ENCODE measurements at places on chromosomes 7 and 10.

GRCh38 chr7:22173685-22174573, 183.0 kb downstream of the RAPGEF5 start:
- no peak for DNase-seq

DNA sequence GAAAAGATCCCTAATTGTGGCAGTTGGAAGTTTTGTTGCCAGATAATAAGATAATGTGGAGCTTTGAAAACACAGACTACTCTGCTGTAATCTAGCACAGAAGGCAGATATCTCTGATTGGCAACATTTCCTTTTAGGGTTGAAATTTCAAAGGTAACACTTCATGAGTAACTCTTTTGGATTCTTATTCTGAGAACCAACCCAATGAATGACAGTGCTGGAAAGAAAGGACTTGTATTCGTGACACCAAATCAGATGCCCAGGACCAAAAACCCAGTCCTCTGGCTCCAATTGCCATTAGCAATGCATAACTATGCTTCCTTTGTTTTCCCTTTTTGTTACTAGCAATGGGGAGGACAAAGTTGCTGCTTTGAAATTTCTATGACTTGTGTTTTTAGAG, 41.0 kb upstream of the ELMO1 start:
- DNase-seq, result no peak

DNA sequence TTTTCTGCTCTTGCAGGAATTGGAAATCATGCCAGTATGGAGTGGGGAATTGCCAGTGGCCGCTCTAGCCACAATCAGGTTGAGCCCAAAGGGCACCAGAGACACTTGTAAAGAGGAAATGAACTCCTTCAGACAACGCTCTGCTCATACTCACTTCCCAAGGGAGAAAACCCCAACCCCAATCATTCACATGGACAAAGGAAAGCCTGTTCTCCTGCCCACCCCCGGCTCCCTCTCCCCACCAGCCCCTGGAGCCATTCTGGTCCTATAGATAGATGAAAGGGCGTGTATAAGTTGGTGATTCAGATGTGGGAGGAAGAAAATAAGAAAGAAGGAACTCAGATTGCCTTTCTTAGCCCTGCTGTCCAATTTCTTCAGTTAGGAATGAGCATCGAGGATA, 57.4 kb downstream of the GFRA1 start:
- no peak for DNase-seq

DNA sequence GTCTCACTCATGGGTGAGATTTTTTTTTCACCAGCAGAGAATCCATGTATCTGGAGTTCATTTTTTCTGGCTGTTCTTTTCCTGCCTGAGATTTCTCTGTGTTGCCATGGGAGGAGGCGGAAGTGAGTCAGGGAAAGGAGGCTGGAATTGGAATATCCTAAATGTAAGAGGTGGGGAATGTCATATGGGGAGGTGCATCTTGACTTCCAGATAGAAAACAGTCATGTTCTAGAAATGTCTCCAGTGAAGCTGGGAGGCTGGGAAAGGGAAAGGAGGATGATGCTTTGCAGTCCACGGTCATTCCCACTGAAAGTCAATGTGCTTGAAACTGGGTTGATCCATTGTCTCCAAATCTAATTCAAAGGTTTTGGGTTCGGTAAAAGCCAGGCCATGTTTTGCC, 39.7 kb upstream of the HPS1 start:
- no peak for DNase-seq

DNA sequence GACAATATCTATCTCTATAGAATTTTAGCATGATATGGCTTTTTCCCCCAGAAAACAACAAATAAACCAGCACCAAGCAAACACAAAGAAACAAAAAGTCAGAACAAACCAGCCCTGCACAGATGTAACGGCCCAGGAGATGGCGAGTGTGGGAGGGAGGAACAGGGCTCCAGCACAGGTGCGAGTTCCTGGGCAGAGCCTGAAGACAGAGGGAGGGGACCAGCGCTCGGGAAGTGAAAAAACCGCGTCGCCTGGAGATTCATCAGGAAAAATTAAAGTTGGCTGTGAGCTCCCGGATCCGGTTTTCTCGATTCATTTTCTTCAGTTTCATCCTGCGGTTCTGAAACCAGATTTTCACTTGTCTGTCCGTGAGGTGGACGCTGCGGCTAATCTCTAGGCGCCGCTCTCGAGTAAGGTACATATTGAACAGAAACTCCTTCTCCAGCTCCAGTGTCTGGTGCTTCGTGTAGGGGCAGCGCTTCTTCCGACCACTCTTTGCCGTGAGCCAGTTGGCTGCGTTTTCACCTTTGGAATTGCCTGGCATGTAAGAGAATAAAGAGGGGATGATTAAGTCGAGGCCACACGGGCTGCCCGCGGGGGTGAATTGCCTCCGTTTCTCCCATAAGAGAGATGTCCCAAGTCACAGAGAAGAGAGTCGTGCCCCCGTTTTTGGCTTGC, 2.3 kb downstream of the HOXA10 start:
- no peak for DNase-seq

GRCh38 chr10:78502210-78502936, 468.7 kb downstream of the RPS24 start:
- no peak for DNase-seq

- no peak for DNase-seq
Observed at GRCh38 chr7:27154369-27154768, 2.0 kb upstream of the HOXA3 start.

DNA sequence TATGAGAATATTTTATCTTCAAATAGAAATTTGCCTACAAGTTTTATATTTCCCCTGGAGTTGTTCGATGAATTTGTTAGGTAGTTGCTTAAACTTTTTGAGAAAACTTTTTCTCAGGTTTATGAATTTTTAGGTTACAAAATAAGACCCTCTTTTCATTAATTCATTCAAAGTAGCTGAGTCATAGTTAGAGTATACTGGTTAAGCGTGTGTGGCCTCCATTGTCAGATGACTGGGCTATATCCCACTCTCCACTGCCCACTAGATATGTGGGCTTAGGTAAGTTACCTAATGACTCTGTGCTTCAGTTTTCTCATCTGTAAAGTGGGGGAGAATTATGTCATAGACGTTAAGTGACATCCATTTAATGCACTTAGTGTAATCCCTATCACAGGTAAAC, 1.0 kb downstream of the ASB15 start:
- DNase-seq, result no peak

DNA sequence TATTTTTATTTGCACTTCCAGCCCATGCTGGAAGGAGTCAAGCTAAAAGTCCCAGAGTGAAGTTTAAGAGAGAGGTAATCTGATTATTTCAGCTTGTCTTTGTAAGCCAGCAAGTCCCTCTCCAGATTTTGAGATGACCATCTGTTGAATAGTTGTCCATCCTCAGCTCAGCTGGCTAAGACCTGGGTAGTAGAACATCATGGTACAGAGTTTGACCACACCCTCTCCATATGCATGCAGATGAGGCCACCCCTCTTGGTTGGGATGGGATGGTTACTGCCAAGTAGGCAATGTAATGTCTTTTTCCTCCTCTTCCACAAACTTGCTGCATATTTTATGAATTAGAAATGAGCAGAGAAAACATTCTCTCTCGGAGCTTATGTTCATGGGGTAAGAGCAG, 639.8 kb downstream of the SORCS3 start:
- no peak for DNase-seq

DNA sequence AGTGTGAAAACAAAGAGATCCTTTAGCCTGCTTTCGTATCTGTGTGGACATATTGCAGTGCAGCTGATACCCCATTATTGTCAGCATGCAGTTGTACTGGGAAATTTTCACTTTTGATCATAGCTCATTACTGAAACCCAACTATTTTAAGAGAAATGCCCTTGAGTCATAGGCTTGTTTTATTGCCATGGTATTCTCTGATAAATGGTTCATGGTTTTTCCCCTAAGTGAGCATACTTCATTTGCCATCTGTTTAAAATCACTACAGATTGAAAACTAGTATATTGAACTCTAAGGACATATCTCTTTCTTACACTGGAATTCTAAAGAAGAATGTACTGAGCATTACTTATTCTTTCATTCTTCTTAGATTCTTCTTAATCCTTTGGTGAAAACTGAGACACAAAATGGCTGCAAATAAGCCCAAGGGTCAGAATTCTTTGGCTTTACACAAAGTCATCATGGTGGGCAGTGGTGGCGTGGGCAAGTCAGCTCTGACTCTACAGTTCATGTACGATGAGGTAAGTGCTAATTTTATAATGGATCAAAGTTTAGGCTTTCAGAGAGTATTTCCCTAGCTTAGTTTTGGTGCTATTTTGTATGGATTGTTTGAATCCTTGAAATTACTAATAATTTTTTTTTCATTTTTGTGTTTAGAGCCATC, 63.0 kb downstream of the RALA start:
- no peak for DNase-seq

GRCh38 chr10:110859206-110859972, 12.3 kb upstream of the PDCD4 start:
- no peak for DNase-seq

DNA sequence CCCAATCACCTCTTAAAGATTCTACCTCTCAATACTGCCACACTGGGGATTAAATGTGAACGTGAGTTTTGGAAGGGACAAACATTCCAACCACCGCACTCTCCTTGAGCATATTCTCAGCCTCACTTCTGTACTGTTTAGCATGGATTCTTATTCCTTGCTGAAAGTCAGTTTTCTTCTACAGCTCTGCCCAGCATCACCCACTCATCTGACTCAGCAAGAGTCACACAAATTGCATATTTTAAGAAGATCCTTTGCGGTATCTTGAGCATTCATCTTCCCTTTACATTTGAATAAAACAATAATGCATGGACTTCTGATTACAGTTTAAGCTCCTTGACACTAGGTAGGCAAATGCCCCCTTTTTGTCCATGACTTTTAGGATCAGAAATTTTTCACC, 251.6 kb upstream of the MKLN1 start:
- DNase-seq, result no peak

GRCh38 chr7:123440101-123440548, 94.3 kb downstream of the IQUB start:
- DNase-seq, result no peak

- DNase-seq, result no peak
Observed at GRCh38 chr7:70239918-70240317, 641.6 kb downstream of the AUTS2 start.

- DNase-seq, result no peak
Observed at GRCh38 chr7:32221736-32222135, 151.5 kb upstream of the PDE1C start.

GRCh38 chr10:88670497-88670896, 6.3 kb downstream of the LIPF start:
- DNase-seq, result no peak

DNA sequence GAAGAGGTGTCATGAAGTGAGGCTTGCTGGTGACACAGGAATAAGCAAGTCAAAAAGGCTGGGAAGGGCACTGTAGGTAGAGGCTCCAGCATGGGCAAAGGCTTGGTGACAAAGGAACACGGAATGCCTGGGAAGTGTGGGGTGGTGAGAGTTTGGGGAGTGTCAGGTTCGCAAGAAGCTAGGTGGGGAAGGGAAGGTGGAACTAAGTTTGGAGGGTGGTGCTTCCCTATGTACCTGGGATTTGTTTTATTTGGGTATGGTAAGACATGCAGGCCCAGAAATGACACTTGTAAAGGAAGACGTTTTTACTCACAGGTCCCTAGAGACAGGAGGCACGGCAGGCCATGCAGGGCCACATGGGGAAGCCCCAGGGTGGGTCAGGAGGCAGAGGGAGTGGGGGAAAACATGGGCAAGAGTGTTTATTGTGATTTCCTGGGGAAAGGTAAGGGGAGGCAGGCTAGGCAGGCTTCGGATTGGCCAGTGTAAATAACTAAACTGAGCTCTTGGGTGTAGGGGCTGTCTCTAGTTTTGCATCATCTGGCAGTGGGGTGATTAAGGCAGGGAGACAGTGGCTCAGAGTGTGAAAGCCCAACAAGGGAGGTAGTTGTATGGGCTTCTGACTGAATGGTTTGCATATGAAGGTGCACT, 52.1 kb downstream of the SH2D4B start:
- DNase-seq, result no peak

DNA sequence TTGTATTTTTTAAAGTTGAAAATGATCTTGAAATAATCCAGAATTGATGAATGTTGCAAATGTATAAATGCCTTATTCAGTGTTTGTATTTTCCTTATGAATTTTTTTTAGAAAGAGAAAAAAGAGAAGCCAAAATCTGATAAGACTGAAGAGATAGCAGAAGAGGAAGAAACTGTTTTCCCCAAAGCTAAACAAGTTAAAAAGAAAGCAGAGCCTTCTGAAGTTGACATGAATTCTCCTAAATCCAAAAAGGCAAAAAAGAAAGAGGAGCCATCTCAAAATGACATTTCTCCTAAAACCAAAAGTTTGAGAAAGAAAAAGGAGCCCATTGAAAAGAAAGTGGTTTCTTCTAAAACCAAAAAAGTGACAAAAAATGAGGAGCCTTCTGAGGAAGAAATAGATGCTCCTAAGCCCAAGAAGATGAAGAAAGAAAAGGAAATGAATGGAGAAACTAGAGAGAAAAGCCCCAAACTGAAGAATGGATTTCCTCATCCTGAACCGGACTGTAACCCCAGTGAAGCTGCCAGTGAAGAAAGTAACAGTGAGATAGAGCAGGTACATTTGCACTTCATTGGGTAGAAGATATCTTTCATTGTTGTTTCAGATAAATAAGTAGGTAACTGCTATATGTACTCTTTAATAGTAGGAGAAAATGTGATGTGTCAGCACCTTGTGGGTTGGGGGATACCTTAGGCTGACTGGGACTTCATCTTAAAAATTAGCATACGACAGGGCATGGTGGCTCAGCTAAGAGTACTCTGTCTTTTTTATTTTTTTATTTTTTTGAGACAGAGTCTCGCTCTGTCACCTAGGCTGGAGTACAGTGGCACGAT, 3.9 kb downstream of the DDX21 start:
- DNase-seq, result no peak

- DNase-seq, result no peak
Observed at GRCh38 chr10:4652111-4653010, 173.6 kb upstream of the AKR1E2 start.

DNA sequence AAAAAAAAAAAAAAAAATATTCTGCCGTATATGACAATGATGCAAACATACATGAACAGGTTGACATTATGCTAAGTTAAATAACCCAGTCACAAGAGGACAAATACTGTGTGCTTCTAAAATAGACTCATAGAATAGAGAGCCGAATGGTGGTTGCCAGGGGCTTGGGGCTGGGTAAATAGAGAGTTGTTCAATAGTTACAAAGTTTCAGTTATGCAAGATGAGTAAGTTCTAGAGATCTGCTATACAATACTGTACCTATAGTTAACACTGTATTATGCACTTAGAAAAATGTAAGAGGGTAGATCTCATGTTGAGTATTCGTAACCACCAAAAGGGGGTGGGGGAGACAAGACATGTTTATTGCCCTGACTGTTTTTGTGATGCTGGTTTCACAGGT, 77.1 kb upstream of the GNAI1 start:
- no peak for DNase-seq

- no peak for DNase-seq
Observed at GRCh38 chr7:7764520-7765396, 46.4 kb upstream of the RPA3 start.

GRCh38 chr10:31708046-31708445, 220.6 kb downstream of the ARHGAP12 start:
- no peak for DNase-seq

DNA sequence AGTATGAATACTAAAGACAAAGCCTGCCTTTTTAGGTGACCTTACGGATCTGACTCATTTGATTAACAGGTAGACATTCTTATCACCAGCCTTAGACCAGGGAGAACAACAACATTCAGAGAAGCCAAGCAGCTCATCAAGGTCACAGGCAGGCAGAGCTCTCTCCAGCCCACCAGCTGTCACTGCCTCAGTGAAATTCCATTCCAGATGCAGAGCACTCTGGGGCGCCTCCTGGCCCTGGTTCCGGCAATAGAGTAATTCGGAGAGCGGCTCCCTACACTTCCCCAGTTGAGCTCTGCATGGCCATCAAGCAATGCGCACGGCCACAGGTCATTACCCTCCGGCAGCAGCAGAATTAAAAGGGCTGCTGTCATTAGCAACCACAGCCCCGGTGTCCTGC, 164.7 kb downstream of the TCERG1L start:
- no peak for DNase-seq
